ENCODE measurements at places on chromosomes 5 and 9.

DNA sequence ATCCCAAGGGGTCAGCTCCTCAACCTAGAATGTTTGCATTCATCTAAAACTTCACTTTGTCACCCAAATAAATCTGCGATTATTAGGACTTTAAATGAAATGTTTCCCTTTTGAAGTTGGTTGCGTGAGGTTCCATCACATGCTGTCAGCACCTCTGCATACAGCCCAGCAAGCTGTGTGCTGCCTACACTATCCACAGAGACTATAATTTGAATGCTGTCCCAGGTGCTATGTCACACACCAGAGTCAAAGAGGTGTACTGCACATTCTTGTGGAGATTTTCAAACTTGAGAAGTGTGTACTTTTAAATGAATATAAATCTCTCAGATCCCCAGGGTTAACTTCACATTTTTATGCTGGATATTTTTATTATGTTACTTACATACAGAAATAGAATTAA, 19.3 kb upstream of the CKS2 start:
- DNase-seq, result no peak

GRCh38 chr5:113760486-113760885, 247.0 kb downstream of the YTHDC2 start:
- DNase-seq, result no peak

DNA sequence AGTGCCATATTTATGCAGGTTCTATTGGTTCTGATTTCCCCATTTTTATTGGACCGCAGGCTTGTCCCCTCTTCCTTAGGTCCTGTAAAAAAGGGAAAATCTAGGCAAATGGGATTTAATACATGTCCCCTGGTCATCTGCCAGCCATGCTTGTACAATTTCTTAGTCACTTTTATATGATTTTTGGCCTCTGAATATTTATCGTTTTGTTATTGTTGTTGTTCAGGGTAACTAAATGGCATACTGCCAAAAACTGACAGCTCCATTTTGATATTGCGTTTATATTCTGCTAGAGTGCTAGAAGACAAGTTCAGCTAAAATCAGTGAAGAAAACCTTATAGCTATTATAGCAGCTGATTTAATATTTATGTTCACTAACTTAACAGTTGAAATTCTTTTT, 770.2 kb upstream of the FAM174A start:
- DNase-seq, result no peak

- no peak for DNase-seq
Observed at GRCh38 chr9:88741335-88741734, 206.4 kb downstream of the NXNL2 start.

DNA sequence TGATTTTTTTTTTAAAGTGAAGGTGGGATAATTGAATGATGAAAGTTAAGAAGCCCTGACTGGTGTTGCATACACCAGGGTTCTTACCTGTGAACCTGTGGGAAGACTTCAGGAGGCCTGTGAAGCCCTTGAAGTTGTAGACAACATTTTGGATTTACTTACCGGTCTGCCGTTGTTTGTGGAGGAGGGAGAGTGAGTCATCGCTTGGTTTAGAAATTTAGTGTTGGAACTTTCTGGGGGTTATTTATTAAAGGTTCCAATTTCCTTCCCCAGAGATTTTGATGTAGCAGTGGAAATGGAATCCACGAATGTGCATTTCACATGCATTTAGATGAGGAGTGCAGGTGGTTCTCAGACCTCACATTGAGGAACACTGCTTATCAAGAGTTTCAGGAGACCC, 49.6 kb downstream of the ARHGAP26 start:
- DNase-seq, result no peak
